Hematopoietic multipotent progenitor cell treated with erythropoietin and hydrocortisone succinate and interleukin-3 and kit ligand, for 6 days (in vitro differentiated cells): ENCODE measurements at places on chromosomes 3 and 15.

- no peak for DNase-seq
Observed at GRCh38 chr15:82159922-82160321, 102.6 kb downstream of the EFL1 start.

DNA sequence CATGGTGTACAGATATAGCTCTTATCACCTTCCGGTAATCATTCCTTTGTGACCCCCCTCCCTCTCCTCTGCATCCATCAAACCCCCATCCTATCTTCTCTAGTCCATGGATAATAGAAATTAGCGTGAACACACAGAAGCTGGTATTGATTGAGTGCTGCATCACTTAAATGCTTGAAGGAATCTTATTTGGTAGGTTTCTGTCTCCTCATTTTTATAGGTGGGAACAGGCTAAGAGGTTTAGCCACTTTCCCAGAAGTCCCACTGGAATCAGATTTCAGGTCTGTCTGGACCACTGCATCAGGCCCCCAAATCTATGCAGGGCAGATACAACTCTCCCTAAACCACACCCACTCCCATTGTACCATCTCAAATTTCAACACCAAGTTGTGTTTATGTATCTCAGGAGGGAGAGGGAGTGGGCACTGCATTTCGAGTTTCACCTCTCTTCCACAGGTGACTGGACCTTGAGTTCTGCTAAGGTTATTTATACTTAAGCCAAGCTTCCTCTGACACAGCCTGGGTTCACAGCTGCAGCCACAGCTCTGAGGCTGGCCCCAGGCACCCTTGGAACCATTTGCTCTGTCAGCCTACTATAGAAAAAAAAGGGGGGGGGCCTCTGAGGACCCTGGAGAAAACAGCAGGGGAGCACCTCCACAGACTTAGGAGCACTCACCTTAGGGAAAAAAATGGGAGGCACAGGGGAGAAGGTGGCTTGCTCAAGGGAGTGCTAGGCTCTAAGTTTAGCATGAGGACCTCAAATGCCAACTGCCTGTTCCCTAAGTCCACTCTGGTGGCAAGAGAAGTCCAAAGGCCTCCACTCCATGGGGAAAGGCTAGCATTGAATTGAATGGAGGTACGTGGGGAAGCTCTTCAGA, 2.1 kb upstream of the NMB start:
- no peak for DNase-seq

GRCh38 chr3:33658991-33659848, 58.8 kb downstream of the CLASP2 start:
- DNase-seq = peak; percentile 82

- no peak for DNase-seq
Observed at GRCh38 chr3:24608701-24609390, 114.2 kb upstream of the THRB start.

DNA sequence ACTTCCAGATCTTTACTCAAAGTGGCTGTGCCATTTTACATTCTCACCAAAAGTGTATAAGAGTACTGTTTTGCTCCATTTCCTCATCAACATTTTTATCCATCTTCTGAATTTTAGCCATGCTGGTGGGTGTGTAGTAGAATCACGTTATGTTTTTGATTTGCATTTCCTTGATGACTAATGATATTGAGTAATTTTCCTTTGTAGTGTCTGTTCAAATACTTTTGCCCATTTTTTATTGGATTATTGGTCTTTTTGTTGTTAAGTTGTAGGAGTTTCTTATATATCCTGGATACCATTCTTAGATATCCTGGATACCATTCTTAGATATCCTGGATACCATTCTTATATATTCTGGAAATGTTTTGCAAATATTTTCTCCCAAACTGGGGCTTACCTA, 344.9 kb downstream of the LRRC3B start:
- no peak for DNase-seq

DNA sequence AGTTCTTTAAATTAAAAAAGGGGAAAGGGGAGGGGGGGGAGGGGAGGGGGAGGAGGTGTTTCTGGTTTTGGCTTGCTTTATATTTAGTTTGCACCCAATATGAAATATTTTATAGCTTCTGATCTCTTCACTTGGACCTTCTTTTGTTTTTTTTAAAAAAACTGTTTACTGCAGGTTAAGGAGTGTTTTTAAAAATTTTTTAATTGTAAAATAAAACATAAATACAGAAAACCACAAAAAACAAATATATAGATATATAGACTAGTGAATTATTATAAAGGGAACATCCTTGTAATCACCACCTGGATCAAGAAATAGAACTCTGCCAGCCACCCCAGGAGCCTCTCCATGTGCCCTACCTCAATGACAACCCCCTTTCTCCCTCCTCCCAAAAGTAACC, 861 bp upstream of the MYLK start:
- no peak for DNase-seq

DNA sequence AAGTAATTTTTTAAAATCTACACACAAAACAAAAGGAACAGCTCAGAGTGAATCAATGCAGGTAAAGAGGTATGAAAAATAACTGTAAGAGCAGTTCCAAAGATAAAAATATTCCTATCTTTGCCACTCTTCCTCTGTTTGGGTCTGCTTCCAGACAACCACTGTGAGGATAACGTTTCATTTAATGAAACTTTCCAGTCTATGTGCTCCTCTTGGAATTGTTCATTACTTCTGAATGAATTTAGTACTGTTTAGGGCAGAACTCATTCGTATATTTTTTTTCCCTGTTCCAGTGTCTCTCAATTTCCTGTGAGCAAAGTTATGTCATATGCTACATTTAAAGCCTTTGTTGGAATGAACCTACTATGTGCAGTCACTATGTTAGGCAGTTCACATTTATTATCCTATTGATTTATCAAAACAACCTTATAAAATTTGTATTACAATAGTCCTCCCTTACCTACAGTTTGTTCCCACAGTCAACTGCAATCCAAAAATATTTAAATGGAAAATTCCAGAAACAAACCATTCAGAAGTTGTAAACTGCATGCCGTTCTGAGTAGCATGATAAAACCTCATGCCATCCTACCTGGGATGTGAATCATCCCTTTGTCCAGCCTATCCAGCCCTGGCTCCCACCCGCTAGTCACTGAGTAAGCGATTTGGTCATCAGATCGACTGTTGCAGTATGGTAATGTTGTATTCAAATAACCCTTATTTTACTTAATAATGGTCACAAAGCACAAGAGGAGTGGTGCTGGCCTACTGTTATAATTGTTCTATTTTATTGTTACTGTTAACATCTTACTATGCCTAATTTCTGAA, 98.1 kb downstream of the TMCC1 start:
- DNase-seq = no peak

DNA sequence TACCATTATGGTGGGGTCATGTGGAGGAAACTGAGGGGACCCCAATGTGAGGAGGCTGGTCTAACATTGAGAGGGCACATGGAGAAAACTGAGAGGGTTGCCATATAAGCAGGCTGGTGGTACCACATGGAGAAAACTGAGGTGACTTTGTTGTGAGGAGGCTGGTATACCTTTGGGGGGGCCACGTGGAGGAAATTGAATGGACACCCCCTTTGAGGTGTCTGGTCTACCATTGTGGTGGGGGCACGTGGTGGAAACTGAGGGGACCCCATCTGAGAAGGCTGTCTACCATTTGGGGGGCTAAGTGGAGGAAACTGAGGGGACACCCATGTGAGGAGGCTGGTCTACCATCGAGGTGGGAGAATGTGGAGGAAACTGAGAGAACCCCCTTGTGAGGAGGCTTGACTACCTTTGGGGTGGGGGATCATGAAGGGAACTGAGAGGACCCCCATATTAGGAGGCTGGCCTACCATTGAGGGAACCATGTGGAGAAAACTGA, 163.8 kb downstream of the FBLN2 start:
- DNase-seq = no peak

GRCh38 chr3:157081626-157082210, 78.2 kb downstream of the CCNL1 start:
- DNase-seq = peak; percentile 86

- no peak for DNase-seq
Observed at GRCh38 chr3:126782536-126782935, 78.5 kb downstream of the CHCHD6 start.

GRCh38 chr3:160612386-160613075, 47.2 kb upstream of the KPNA4 start:
- DNase-seq = no peak

- DNase-seq = no peak
Observed at GRCh38 chr3:184680385-184681345, 31.2 kb downstream of the MAGEF1 start.

- peak; percentile 54 for DNase-seq
Observed at GRCh38 chr15:98650417-98651035, 2.2 kb downstream of the IGF1R start.

- DNase-seq = no peak
Observed at GRCh38 chr3:145903472-145904013, 257.4 kb downstream of the PLOD2 start.
